ENCODE measurements at places on chromosomes 3 and 15.

GRCh38 chr3:116301422-116301821, 143.9 kb downstream of the LSAMP start:
- no peak for DNase-seq

- DNase-seq: no peak
These were observed 65.5 kb upstream of the TJP1 start for GRCh38 chr15:29887721-29888120.

- DNase-seq: no peak
These were observed 321.1 kb downstream of the LSAMP start for GRCh38 chr3:116124166-116124565.

GRCh38 chr15:100926971-100927756, 8.0 kb downstream of the LRRK1 start:
- no peak for DNase-seq

GRCh38 chr15:94286583-94286982, 55.2 kb downstream of the MCTP2 start:
- DNase-seq: no peak

- no peak for DNase-seq
These were observed 549.0 kb downstream of the IGSF11 start for GRCh38 chr3:118485693-118486092.

DNA sequence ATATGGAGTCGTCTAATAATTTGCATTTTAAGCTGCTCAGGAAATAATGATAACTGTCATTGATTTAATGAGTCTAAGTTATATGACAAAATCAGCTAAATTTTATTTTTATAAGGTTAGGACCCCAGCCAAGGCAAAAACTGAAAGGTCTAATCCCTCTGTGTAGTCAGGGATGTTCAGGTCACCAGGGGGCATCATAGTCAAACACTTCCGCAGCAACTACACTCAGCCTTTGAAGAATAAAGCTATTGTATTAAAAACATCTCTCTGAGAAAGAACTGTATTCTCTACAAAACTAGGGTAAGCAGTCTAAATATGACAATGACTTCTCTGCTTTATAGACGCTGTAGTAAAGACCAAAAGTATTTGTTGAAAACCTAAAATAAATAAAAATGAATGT, 15.0 kb downstream of the INTS14 start:
- no peak for DNase-seq

DNA sequence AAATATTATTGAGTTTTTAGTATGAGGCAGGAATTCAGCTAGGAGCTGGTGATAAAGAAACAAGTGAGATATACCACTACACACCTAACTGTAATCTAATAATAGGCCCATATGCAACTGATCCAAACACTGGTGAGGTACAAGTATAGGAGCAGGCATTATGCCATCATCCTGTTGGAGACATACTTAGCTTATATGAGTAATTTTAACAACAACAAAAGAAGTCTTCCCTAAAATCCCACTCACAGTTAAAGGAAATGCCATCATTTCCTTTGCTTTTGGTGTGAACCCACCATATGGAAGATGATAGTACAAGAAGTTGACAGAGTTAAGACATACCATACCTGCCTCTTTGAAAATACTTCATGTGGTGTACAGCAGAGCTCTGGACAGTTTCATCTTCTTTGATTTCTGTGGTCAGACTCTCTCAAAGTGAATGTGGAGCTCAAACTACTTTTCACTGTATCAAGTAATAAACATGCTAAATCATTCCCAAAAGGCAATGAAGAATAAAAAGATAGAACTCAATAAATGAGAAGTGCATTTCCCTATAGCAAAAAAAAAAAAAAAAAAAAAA, 85.5 kb downstream of the CD200R1L start:
- no peak for DNase-seq

DNA sequence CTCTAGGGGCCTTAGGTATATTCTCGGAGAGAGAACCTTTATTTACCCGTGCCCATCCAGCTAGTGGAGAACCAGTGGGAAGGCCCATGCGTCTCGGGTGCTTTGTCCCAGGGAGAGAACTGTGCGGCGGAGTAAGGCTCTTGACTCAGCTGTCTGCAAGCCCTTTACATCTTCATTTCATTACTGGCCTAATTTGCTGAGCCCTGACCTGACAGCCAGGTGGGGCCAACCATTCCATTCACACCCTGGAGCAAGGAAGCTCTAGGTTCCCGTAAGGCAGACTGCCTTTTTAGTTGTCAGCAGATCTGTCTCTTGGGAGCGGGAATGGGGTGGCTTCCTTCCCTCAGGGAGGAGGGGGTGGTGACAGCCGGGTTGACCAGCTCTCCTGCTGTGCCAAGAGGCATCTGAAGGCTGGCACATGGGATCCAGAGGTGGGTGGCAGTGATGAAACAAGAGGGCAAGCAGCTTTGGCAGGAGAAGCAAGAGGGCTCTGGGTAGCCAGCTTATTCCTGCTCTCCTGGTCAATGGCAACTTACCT, 36.4 kb downstream of the SV2B start:
- DNase-seq: no peak

DNA sequence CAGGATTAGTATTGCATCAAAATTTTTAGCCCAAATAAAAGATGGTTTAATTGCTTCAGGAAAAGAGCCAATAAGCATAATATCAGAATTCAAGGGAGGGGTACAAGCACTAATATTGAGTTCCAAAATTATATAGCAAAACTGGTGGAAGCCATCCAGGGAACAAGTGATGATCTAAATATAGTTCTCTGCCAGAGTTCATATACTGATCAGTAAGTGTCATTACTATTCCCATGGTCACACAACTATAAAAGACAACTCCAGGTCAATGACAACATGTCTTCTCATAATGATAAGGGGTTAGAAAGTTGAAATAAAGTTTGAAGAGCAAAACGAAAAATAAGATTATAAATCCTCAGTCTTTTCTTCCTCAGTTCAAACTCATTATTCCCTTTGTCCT, 57.4 kb downstream of the ZNF280D start:
- no peak for DNase-seq

DNA sequence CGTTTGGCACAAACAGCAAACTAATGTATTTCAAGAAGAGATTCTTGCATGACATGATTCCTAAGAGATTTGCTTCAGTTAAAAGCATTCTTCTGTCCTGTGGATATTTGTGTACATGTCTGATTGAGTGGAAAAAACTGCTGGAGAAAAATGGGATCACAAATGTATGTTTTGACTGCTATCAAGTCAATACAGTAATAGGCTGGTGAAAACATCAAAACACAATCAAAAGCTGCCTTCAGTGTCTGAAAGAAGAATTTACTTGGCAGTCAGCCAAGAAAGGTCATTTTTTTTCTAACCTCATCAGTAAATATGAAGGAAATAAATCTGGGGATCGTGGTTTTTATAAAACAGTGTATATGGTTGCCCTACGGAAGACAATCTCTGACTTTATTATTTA, 1214.8 kb downstream of the NSUN3 start:
- DNase-seq: no peak

GRCh38 chr3:63022114-63022513, 146.9 kb upstream of the CADPS start:
- DNase-seq: no peak

- no peak for DNase-seq
These were observed 603 bp upstream of the TRANK1 start for GRCh38 chr3:36945333-36945980.

GRCh38 chr3:103173940-103174339, 739.1 kb downstream of the ZPLD1 start:
- no peak for DNase-seq

GRCh38 chr15:43550527-43551363, 33.3 kb downstream of the MAP1A start:
- DNase-seq: no peak

DNA sequence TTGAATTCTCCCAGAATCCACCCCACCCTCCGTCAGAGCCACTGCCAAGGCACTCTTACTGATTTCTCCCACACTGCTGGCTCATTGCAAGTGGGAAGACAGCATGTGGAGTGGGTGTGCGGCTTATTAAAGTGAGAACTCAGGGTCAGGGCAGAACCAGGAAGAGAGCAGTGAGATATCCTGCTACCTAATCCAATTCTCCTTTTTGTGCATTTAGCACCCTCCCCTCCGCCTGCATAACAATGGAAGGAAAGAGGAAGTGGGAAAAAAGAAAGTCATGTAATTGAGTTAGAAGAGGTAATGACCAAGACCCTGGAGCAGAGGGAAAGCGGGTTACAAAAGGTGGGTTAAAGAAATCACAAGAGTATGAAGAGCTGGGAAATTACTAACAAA, 27.8 kb upstream of the PIK3CB start:
- DNase-seq: no peak

DNA sequence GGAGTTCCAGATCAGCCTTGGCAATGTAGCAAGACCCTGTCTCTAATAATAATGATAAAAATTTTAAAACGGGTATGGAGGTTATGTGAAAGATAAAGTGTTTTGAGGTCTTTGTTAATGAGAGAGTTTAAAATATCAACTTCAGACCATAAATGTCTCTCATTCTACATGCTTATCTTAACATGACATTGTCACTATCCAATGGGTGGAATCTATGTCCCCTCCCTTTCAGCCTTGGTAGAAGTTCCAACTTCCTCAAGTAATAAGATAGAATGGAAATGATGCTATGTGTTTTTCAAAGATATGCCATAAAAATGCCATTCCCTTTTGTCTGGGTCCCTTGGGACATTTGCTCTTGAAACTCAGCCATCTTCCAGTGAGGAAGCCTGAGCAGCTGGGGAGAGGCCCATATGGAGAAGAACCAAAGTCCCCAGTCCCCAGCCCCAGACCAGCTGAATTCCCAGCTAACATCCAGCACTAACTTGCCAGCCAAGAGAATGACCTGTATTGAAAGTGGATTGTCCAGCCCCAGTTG, 17.0 kb downstream of the RPSA start:
- DNase-seq: no peak

DNA sequence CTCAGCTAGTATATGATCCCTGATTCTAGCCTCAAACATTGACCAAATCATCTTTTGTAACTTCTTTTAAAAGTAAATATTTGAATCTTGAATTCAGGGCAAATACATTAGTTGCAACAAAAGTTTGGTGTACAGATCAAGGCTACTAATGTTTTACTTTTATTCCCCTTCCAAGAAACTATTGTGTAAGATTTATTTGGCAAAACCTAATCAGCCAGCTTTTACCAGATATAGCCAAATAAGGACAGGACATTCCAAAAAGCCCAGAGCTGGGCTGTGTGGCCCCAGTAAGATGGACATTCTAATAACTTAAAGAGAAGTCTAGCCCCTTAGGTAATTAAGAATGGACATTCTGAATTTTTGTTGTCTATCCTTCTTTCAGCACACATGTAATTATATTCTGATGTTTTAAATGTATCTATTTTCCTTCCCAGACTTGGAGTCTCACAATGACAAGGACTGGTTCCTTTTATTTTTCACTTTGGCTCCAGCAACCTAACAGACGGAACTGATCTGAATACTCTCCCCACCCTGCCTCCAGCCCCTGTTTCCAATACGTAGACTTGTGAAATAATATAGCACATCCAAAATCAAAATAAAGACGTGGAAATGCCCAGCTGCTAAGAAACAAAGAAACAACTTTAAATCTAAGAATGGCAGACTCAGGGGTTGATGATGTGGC, 48.1 kb downstream of the STARD5 start:
- no peak for DNase-seq

DNA sequence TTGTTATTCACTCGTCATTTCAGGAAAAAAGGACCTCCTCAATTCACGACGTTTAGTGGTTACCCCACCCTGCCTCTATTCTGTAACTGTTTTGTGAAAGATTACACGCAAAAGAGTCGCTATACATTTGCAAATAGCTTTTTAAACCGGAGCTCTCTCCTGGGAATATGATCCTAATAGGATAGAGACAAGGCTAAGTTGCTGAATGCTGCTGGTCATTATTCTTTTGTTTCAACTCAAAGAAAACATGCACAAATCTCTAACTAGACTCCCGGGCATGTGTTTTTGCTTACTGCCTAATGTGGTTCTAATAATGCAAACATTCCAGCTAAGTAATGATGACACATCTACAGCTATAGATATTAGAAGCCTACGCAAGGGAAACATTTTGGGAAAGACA, 214.6 kb upstream of the MDFIC2 start:
- DNase-seq: no peak

DNA sequence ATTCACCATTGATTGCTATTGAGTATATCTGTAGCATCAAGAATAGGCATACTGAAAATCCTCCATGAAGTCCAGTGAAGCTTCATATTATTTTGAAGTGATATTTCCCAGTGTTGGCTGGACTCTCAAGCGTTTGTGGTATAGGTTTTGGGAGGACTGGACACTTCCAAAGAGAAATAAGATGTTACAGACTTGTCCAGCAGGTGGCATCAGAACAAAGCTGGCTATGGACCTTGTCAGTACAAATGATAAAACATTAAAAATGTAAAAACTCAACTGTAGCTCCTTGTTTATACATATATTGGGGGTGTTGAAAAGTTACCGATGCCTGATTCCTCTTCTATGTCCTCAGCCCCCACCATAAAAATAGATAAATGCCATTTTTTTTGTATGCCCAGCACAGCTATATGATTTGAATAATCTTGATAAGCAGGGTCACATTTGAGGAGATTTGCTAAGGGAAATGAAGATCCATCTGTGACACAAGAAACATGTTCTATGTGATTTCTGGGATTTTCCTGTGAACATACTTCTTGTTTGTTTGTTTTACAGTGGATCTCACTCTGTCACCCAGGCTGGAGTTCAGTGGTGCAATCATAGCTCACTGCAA, 54.5 kb upstream of the GOLGA6B start:
- peak; percentile 15 for DNase-seq

- peak; percentile 50 for DNase-seq
These were observed 53.4 kb upstream of the CCDC174 start for GRCh38 chr3:14598143-14598569.

GRCh38 chr3:129056451-129057173, 4.0 kb upstream of the GP9 start:
- no peak for DNase-seq

GRCh38 chr3:16940769-16941700, 56.3 kb downstream of the PLCL2 start:
- no peak for DNase-seq

- DNase-seq: no peak
These were observed 98.0 kb upstream of the ARHGEF26 start for GRCh38 chr3:154023148-154023547.

GRCh38 chr15:81923561-81924350, 122.1 kb downstream of the MEX3B start:
- DNase-seq: no peak

DNA sequence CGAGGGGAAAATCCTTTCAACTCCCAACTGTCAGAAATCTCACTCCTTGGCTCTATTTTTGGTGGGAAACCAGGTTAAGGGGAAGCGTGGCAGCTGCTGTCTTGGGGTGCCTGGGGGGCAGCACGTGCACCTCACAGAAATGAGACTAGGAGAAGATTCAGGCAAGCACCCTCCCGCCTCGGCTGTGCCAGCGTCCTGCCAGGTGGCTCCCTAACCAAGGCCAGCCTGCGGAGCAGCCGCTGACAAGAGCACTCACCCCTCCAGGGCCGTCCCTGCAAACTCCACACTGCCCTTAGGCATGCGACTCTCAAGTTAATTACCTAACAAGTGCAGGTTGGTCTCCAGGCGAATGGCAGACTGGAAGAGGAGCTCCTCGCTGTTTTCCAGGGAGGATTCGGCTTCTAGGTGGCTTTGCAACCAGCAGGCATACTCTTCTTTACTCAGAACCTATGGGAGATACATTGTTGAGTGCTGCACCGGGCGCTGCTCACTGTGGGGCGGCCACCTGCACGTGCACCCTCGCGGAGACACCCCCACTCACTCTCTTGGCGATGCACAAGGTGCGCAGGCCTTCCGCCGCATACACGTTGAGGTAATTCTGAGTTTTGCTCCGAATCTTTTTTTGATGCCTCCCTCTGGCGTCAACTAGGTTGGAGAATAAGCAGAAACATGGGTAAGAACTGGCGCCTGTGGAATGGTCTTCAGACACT, 155.3 kb downstream of the ATP10A start:
- DNase-seq: no peak

- DNase-seq: no peak
These were observed 88.7 kb downstream of the GPR156 start for GRCh38 chr3:120196333-120196732.

Measured in stimulated activated CD4-positive, alpha-beta T cell treated with anti-CD3 and anti-CD28 coated beads, Interleukin-2, amount 100 ng/mL, for 48 hours (primary cell).